Effector CD4-positive, alpha-beta T cell (primary cell): ENCODE measurements at places on chromosomes 7 and 10.

DNA sequence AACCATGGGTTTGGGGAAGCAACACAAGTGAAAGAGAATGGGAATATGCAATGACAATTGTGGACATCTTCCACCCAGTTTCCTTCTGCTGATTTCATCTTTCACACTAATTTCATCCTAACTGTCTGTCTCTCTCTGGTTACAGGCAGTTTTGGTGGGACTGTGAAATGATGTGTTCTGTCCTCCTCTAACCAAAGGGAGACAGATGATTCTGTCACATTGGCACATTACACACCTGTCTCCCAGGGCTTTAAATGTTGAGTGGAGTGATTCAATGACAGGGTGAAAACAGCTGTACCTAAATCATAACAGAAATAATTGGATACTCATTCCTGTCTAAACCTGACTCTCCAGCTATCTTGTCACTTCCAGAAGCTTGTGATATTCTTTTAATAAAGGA is 60.0 kb downstream of the DGKB start:
- no peak for DNase-seq

- DNase-seq: no peak
Observed at GRCh38 chr7:110386913-110387312, 704.0 kb upstream of the LRRN3 start.

DNA sequence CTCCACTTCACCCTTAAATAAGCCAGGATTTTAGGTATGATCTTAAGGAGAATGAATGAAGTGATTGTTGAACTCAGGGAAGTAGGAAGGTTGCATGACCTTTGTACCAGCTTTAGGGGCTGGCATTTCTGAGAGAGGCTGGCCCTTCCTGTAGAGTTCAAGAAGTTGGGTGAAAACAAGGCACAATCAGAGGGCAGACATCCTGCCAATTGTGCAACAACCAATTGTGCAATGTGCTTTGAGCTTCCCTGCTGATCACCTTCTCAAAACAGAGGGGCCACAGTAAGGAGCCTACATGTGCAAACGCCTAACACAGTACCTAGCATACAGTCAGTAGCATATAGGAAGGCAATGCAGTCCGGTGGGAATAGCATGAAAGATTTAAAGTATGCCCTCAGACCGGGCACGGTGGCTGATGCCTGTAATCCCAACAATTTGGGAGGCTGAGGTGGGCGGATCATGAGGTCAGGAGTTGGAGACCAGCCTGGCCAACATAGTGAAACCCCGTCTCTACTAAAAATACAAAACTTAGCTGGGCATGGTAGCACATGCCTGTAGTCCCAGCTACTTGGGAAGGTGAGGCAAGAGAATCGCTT is 5.4 kb downstream of the CPVL start:
- no peak for DNase-seq

- no peak for DNase-seq
Observed at GRCh38 chr7:23232966-23233365, 13.6 kb upstream of the GPNMB start.

- DNase-seq: no peak
Observed at GRCh38 chr10:72561745-72562166, 64.1 kb downstream of the MICU1 start.

GRCh38 chr10:104333032-104333727 is 5.1 kb downstream of the ITPRIP start:
- peak; percentile 68 for DNase-seq

GRCh38 chr7:18167815-18168214 is 140.2 kb upstream of the PRPS1L1 start:
- DNase-seq: no peak

- peak; percentile 43 for DNase-seq
Observed at GRCh38 chr7:4797858-4798705, 22.7 kb downstream of the AP5Z1 start.

DNA sequence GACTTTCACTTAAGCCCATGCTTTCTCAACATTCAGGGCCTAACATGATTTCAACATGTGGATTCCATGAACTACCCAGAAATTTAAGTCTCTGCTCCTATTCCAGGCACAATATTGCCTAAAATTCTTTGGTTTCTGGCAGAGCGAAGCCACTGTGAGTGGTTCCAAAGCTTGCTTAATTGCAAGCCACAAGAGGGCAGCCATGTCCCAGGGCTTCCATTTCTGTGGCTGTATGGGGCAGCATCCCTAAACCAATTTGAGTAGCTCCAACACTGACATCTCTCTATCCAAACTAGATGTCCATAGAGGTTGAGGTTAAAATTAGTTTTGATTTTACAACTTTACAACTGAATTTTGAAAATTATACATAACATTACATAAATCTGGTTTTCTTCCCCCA is 56.3 kb upstream of the MDFIC start:
- DNase-seq: peak; percentile 41

GRCh38 chr10:535051-535450 is 154.4 kb downstream of the DIP2C start:
- no peak for DNase-seq

- DNase-seq: no peak
Observed at GRCh38 chr7:139828446-139828845, 618 bp upstream of the TBXAS1 start.

GRCh38 chr7:56115852-56116538 is at the start of gene NUPR2:
TSS of gene NUPR2 (minus strand) at chr7:56116417. CDS start at chr7:56116314, 103 bp downstream.
- DNase-seq: no peak

GRCh38 chr7:104367926-104368325 is 39.5 kb downstream of the LHFPL3 start:
- no peak for DNase-seq

DNA sequence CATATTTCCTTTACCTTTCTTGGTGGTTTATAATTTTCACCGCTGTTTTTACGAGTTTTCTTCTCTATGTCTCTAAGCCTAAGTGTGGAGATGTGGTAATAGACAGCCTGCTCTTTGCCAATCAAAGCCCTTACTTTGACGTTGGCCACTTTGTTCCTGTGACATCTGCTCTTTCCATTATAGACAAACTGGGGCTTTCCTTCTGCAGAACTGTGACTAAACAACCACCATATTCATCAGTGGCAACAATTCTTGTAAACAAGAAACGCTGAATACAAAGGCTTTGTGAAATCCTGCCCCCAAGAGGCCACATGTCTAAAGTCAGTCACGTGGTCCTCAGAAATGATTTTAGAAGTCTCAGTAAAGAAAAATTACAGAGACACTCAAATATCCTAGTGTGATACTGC is 59.6 kb upstream of the CAPZA2 start:
- no peak for DNase-seq

DNA sequence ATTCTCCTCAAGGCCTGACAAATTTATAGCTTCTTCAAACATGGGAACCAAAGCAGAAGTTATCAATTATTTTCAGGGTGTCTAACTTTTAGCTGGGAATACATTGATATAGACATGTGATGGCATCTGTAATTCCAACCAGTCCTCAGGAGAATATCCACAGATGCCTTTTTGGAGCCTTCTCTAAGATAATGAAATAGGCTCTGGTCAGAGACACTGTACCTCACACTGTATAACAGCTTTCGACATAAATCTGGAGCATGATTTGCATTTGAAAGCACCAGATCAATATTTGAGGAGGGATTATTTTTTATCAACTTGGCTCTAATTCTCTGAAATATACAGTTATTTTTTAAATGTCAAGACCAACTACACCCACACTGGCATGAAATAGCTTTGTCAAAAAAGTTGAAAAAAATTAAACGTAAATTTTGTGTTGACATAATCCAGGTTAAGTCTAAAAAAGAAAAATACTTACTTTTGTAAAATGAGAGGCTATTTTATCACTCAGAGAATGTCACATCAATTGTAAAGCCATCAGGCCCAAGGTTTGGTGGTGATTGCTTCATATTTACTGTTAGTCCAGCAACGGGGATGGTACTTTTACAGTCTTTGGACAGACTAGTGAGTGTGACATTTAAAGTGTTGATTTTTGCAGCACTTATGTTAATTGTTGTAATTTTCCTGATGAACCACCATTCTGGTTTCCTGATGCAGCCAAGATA is 177.0 kb upstream of the SP8 start:
- DNase-seq: no peak

DNA sequence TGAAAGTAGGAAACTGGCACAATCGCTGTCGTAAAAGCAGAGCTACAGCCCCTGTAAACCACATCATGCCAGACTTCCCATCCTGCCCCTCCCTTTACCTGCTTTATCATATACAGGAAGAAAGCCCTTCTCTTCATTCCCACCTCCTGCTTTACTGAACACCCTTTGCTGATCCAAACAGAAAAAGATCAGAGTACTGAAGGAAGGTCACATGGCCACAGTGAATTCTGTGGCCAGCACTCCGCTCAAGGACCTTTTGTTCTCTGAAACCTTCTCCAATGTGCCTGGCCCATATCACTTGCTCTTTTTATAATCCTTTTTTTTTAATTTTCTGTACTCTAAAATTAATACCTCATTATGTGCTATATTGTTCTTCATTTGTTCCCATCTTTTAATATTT is 108.8 kb upstream of the LRGUK start:
- no peak for DNase-seq

GRCh38 chr7:111990643-111991042 is 215.6 kb downstream of the DOCK4 start:
- no peak for DNase-seq

DNA sequence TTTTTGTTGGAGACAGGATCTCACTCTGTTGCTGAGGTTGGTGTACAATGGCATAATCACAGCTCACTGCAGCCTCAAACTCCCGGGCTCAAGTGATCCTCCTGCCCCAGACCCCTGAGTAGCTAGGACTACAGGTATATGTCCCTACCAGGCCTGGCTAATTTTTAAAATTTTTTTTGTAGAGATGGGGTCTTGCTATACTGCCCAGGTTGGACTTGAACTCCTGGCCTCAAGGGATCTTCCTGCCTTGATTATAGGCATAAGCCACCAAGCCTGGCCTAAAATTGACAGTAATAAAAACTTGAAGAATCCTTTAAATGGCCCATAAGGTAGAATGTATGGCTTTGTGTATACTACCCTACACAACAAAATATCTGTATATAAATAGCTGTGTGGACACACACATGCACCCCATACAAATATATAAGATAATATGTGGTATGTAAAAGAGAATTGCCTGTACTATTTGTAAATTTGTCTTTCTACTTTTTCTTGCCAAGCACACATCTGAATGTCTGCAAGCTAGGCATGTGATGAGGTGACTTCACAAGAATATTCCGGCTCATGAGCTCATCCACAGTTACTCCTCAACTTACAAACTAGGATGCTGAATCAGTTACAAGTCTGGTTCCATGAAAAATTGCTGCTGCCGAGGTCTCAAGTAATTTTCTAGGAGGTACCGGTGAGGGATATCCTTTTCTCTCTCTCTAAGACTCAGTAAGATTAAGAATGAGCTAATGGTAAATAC is 26.6 kb downstream of the POLR3A start:
- no peak for DNase-seq

DNA sequence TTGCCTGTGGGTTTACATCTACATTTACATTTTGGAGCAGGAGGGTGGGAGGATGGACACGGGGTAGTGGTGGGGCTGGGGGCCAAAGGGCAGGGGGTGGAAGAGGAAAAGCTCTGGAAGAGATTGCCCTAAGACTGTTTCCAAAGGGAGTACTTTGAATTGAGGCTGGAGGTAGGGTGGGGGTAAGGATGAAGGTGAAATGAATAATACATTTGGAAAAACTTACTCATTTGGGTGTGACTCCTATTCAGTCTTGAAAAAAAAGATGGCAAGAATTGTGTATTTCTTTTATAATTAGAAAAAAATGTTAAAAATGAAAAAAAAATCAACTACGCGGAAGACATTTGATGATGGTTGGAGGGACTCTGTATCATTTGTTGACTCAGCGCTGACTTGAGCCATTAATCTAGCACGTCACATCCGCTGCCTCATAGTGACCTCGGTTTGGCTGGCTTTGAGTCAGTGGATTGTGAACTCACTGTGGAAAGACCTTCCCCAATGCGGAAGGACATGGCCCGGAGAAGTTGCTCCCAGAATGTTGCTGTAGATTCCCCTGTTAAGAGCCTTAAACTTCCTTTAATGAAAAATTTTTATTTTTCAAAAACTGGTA is 2.8 kb downstream of the FAM180A start:
- no peak for DNase-seq

- no peak for DNase-seq
Observed at GRCh38 chr10:93512565-93512964, 16.2 kb downstream of the CEP55 start.
